Ovary (tissue), 10 donors: ENCODE measurements at places on chromosomes 5 and 9. TPM values are rescaled to one million over a fixed set of nuclear protein-coding genes. Genes with fewer than 3 reads are reported as not detected.
A peak's percentile ranks its signal among the peaks of the same experiment; 100 is the strongest.

GRCh38 chr9:105708405-105708804 is 14.1 kb downstream of the TMEM38B start:
- H3K27ac ChIP-seq = no peak overlapping the region
- H3K4me3 ChIP-seq = no peak overlapping the region
- no peaks in the 10 kb centered on the region for H3K27me3 ChIP-seq
- no peaks in the 10 kb centered on the region for H3K36me3 ChIP-seq
- DNase-seq = no peak

Gene TNC
- 2.9 TPM for total RNA-seq

GRCh38 chr5:14298126-14298847 is 155.1 kb downstream of the TRIO start:
- no peak overlapping the region for H3K27ac ChIP-seq
- DNase-seq = no peak
- H3K4me3 ChIP-seq = no peak overlapping the region
- no peaks in the 10 kb centered on the region for H3K27me3 ChIP-seq
- no peaks in the 10 kb centered on the region for H3K4me1 ChIP-seq
- no peaks in the 10 kb centered on the region for H3K36me3 ChIP-seq

Gene DDX4
- total RNA-seq = not detected

DNA sequence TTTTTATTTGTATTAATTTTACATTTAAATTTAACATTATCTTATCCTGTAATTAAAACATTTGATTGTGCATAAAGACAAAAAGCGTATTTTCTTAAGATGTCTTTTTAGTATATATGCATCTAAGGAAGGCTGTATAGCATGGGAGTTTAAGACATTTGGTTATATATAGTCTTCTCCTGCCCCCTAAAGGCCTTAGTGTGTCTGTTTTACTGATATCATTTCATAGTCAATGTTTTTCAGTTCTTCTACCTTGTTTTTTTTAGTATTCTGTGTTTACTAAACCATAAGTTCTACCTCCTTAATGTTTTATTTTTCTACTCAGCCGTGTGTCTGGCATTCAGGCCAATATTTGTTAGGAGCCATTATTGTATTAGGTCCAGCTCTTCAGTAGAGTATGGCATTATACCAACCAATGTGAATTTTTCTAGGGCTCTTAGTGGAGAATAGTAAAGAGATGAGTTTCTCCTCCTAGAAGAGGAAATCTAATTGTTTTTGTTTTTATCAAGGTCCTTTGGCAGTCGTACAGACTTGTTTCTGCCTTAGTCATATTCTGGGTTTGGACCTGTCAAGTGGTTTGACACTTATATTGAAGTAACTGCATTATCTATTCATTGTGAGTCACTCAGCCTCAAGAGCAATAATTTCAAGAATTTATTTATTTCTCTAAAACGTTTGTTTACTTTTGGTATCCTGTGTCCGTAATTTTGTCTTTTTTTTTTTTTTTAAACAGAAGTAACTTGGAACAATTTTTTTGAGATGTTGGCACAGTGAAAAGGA is 74.8 kb downstream of the SLF1 start:
- no peak overlapping the region for H3K27ac ChIP-seq
- DNase-seq = no peak
- no peaks in the 10 kb centered on the region for H3K27me3 ChIP-seq
- H3K4me1 ChIP-seq = no peaks in the 10 kb centered on the region
- no peaks in the 10 kb centered on the region for H3K36me3 ChIP-seq
- no peak overlapping the region for H3K4me3 ChIP-seq

DNA sequence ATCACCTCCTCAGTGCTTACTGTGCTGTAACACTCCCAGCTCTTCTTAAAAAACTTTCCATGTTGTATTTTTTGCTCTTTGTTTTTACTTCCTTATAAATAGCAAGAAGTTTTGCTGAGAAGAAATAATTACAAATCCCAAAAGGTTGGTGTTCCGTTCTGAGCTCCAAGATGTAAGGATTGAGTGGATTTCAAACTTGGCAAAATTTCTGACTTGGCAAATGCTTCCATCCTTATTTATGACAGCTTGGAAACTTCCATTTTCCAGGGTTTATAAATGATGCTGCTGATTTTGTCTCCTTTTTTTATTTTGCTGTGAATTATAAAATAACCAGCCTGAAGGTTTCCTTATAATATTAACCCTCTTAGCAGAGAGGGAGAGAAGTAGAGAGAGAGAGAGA is 151.9 kb downstream of the NTRK2 start:
- no peaks in the 10 kb centered on the region for H3K36me3 ChIP-seq
- DNase-seq = no peak
- no peaks in the 10 kb centered on the region for H3K27me3 ChIP-seq
- H3K4me1 ChIP-seq = peaks cover 7% of the 10 kb centered on the region
- no peak overlapping the region for H3K27ac ChIP-seq
- no peak overlapping the region for H3K4me3 ChIP-seq

Gene CNTNAP3
- total RNA-seq = 1.5 TPM

- H3K36me3 ChIP-seq = no peaks in the 10 kb centered on the region
- DNase-seq = no peak
- H3K27ac ChIP-seq = no peak overlapping the region
These were observed 286.7 kb upstream of the ZNF462 start for GRCh38 chr9:106576232-106576760.

- no peak overlapping the region for H3K4me3 ChIP-seq
- no peak for DNase-seq
- H3K4me1 ChIP-seq = no peaks in the 10 kb centered on the region
- no peak overlapping the region for H3K27ac ChIP-seq
These were observed 17.8 kb upstream of the SLC12A7 start for GRCh38 chr5:1129711-1130055.

DNA sequence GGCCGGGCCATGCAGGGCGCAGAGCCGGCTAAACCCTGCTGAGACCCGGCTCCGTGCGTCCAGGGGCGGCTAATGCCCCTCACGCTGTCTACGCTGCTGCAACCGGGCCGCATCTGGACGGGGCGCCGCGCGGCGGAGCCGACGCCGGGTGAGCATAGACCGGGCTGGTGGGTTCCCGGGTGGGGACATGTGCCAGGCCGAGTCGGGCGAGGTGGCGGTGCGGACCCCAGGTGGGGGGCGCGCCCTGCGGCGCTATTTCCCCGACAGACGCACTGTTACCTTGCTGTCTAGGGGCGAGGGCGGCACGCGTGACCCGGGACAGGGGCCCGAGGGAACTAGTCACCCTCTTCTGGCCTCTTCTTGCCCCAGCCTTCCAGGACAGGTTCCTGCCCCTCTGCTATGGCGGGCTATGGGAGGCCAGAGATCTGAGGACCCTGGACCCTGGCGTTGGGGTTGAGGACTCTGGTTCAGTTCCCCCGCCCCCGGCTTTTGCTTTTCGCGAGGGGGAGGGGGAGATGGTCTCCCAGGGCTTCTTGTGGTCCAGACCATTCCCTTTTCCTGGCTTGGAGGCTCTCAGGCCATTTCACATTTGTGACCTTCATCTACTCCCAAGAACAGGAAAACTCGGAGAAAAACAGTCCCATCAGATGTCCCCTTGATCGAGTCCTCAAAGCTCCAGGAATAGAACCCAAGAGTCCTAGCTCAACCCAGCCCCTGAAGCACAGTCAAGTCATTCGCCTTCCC is 536 bp downstream of the SLC27A4 start:
- H3K4me3 ChIP-seq = peak overlapping the region; percentile 60
- no peaks in the 10 kb centered on the region for H3K36me3 ChIP-seq
- H3K27ac ChIP-seq = no peak overlapping the region
- no peaks in the 10 kb centered on the region for H3K27me3 ChIP-seq
- peak; percentile 42 for DNase-seq

DNA sequence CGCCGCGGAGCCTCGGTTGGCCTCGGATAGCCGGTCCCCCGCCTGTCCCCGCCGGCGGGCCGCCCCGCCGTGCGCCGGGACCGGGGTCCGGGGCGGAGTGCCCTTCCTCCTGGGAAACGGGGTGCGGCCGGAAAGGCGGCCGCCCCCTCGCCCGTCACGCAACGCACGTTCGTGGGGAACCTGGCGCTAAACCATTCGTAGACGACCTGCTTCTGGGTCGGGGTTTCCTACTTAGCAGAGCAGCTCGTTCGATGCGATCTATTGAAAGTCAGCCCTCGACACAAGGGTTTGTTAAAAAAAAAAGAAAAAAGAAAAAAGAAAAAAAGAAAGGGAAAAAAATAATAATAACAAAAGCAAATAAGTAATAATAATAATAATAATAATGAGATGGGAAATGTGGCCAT is 112.8 kb downstream of the GCNT1 start:
- H3K4me3 ChIP-seq = peak overlapping the region; percentile 38
- DNase-seq = no peak
- no peak overlapping the region for H3K27ac ChIP-seq
- H3K36me3 ChIP-seq = no peaks in the 10 kb centered on the region
- H3K27me3 ChIP-seq = no peaks in the 10 kb centered on the region

GRCh38 chr9:79600466-79600865 is 28.7 kb downstream of the TLE4 start:
- no peak overlapping the region for H3K27ac ChIP-seq
- no peak overlapping the region for H3K4me3 ChIP-seq
- H3K36me3 ChIP-seq = no peaks in the 10 kb centered on the region
- peaks cover 9% of the 10 kb centered on the region for H3K4me1 ChIP-seq
- H3K27me3 ChIP-seq = no peaks in the 10 kb centered on the region

DNA sequence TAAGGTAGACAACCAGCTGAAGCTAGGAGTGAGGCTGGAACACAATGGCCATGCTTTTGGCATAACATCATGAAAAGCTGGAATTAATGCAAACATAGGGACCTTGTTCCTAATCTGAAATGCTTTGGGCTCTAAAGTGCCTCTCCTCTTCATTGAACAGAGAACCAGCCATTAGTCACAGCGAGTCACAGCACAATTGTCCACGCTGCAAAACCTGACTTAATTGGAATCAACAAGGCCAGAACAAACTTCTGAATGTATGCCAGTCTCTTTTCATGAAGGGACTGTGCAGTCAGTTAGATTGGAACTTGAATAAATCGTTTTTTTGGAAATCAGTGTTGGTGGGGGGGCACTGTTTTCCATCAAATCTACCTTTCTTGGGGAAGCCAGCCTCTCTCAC is 96.5 kb downstream of the JAKMIP2 start:
- no peaks in the 10 kb centered on the region for H3K27me3 ChIP-seq
- no peak overlapping the region for H3K4me3 ChIP-seq
- H3K36me3 ChIP-seq = no peaks in the 10 kb centered on the region
- peaks cover 8% of the 10 kb centered on the region for H3K4me1 ChIP-seq

- no peaks in the 10 kb centered on the region for H3K36me3 ChIP-seq
- no peak overlapping the region for H3K27ac ChIP-seq
- no peak for DNase-seq
These were observed 158.5 kb downstream of the TRPM3 start for GRCh38 chr9:70962761-70963440.

DNA sequence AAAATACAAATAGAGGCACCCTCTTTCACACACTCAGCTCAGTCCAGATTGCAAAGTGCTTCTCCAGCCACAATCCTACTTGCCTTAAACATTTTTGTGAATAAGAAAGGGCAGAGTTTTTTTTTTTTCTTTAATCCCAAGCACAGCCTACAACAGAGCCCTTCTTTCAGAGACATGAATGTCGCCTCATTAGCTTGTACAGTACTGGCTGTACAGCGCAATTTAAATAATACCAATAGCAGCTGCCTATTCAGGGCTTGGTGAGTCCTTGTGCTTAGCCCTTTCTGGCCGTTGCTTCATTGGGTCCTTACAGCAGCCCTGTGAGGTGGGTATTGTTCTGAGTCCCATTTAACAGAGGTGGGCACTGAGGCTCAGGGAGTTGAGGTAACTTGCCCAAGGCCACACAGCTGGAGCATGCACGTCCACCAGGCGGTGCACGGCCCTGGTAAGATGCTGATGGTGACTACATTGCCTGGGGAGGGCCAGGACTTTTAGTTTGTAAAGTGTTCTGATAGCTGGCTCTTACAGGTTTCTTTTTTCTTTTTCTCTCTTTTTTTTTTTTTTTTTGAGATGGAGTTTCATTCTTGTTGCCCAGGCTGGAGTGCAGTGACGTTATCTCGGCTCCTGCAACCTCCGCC is 23.1 kb downstream of the NDST1 start:
- peaks cover 25% of the 10 kb centered on the region for H3K4me1 ChIP-seq
- no peak overlapping the region for H3K27ac ChIP-seq
- H3K36me3 ChIP-seq = no peaks in the 10 kb centered on the region
- no peak overlapping the region for H3K4me3 ChIP-seq

DNA sequence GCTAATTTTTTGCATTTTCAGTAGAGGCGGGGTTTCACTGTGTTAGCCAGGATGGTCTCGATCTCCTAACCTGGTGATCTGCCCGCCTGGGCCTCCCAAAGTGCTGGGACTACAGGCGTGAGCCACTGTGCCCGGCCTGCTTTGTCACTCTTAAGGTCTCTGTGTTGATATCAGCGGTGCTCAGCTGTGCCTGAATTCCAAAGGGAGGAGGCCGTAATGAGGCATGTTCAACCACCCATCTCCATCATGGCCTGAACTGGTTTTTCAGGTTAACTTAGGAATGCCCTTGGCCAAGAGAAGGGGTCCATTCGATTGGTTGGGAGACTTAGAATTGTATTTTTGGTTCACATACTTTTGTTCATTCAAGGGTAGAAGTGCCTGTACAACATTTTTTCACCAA is 22.0 kb downstream of the HSD17B3 start:
- H3K27ac ChIP-seq = no peak overlapping the region
- H3K4me3 ChIP-seq = no peak overlapping the region
- no peaks in the 10 kb centered on the region for H3K36me3 ChIP-seq
- H3K4me1 ChIP-seq = no peaks in the 10 kb centered on the region

GRCh38 chr9:129496473-129497004 is 124.4 kb downstream of the C9orf50 start:
- H3K36me3 ChIP-seq = no peaks in the 10 kb centered on the region
- no peaks in the 10 kb centered on the region for H3K27me3 ChIP-seq
- DNase-seq = peak; percentile 98
- H3K4me1 ChIP-seq = peaks cover 25% of the 10 kb centered on the region

DNA sequence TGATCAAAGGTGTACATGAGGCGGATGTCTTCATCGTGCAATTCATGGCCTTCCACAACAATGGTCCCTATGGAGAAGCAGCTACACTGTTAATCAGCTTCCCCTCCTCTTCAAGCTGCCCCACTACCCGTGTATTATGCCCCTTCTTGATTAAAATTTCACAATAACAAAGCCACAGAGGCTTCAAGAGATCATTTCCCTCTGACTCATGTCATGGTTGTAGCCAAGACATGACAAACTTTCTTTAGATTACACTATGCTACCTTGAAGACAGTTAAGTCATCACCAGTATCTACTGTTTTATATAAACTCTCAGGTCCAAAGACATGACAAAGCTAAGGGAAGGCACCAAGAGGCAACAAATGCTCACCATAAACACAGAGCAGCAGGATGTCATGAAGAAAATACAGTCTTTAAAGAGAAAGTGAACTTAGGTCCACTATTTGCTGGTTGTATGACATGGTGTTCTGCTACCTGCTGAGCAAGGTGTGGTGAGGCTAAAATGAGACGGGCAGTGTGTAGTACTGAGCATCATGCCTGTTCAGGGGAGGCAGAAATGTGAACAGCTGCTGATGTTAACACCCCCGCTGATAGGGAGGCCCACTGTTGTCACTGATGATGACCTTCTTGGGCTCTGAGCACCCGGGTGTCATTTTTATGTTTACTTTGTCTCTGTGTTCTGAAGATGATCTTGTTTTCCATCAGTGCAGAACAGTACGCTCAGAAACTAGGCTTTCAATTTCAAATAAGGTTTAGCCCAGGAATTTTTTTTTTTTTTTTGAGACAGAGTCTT is 48.3 kb downstream of the IARS1 start:
- no peak overlapping the region for H3K27ac ChIP-seq
- no peak overlapping the region for H3K4me3 ChIP-seq
- no peaks in the 10 kb centered on the region for H3K4me1 ChIP-seq
- DNase-seq = no peak
- H3K36me3 ChIP-seq = no peaks in the 10 kb centered on the region
- no peaks in the 10 kb centered on the region for H3K27me3 ChIP-seq

Gene PLAC8L1
- 0.78 TPM for total RNA-seq
